ENCODE measurements at places on chromosomes 1 and 21. TPM values are rescaled to one million over a fixed set of nuclear protein-coding genes. Genes with fewer than 3 reads are reported as not detected.

GRCh38 chr21:33348706-33349105, 23.9 kb downstream of the IFNAR1 start:
- no peaks in the 10 kb centered on the region for H3K27me3 ChIP-seq
- H3K4me3 ChIP-seq, result no peak overlapping the region
- 0 out of 2 replicates have a peak, but pooled peaks cover 5% of the 10 kb centered on the region for H3K4me1 ChIP-seq
- peaks cover 5% of the 10 kb centered on the region for H3K36me3 ChIP-seq
- H3K27ac ChIP-seq, result no peak overlapping the region
- no peak for DNase-seq

- DNase-seq, result no peak
- H3K4me3 ChIP-seq, result no peak overlapping the region
- no peak overlapping the region for H3K27ac ChIP-seq
- no peaks in the 10 kb centered on the region for H3K36me3 ChIP-seq
Measured at GRCh38 chr1:204180133-204180532, 14.0 kb upstream of the REN start.

DNA sequence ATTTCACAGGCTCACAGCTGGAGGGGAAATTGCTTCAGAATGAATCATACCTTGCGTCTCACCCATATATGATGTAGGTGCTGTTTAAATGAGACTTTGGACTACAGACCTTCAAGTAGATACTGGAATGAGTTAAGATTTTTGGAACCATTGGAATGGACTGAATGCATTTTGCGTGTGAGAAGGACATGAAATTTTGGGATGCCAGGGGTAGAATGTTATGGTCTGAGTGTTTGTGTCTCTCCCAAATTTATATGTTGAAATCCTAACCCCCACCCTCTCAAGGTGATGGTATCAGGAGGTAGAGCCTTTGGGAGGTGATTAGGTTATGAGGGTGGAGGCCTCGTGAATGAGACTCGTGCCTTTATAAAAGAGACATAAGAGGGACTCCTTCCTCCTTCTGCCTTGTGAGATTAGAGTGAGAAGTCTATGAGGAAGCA, 41.4 kb downstream of the KCNK1 start:
- H3K36me3 ChIP-seq, result no peaks in the 10 kb centered on the region
- H3K27me3 ChIP-seq, result no peaks in the 10 kb centered on the region
- no peaks in the 10 kb centered on the region for H3K4me1 ChIP-seq
- no peak overlapping the region for H3K4me3 ChIP-seq

DNA sequence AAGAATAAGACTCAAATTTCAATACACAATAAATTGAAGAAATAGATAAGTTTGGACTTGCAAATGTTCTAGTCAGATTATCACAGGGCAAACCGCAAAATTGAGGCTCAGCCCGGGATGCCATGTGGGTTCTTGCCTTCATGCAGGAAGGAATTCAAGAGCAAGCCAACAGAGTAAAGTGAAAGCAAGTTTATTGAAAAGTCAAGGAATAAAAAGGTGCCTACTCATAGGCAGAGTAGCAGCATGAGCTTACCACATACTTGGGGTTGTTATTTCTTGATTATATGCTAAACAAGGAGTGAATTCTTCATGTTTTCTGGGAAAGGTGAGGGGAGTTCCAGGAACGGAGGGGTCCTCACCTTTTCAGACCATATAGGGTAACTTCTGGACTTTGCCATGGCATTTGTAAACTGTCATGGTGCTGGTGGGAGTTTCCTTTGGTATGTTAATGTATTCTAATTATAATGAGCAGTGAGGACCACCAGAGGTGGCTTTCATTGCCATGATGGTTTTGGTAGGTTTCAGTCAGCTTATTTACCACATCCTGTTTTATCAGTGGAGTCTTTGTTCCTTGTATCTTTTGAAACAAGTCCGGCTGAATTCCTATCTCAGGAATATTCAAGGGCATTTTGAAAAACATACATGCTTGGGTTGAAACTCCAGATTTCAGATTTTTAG, 2.0 kb upstream of the OR2AK2 start:
- no peaks in the 10 kb centered on the region for H3K36me3 ChIP-seq
- no peak overlapping the region for H3K4me3 ChIP-seq
- no peaks in the 10 kb centered on the region for H3K4me1 ChIP-seq
- no peak for DNase-seq

- peaks cover 19% of the 10 kb centered on the region for H3K27me3 ChIP-seq
- no peak overlapping the region for H3K27ac ChIP-seq
- H3K4me3 ChIP-seq, result no peak overlapping the region
Measured at GRCh38 chr21:34348890-34349519, 14.8 kb upstream of the KCNE2 start.

Gene TTLL7
- 5.5 TPM for total RNA-seq

Measured in HFFc6 (cell line).